DMS53 (cell line): ENCODE measurements at places on chromosomes 11 and 22.

- DNase-seq: no peak
These were observed 23.8 kb downstream of the SLC6A5 start for GRCh38 chr11:20623252-20623651.

DNA sequence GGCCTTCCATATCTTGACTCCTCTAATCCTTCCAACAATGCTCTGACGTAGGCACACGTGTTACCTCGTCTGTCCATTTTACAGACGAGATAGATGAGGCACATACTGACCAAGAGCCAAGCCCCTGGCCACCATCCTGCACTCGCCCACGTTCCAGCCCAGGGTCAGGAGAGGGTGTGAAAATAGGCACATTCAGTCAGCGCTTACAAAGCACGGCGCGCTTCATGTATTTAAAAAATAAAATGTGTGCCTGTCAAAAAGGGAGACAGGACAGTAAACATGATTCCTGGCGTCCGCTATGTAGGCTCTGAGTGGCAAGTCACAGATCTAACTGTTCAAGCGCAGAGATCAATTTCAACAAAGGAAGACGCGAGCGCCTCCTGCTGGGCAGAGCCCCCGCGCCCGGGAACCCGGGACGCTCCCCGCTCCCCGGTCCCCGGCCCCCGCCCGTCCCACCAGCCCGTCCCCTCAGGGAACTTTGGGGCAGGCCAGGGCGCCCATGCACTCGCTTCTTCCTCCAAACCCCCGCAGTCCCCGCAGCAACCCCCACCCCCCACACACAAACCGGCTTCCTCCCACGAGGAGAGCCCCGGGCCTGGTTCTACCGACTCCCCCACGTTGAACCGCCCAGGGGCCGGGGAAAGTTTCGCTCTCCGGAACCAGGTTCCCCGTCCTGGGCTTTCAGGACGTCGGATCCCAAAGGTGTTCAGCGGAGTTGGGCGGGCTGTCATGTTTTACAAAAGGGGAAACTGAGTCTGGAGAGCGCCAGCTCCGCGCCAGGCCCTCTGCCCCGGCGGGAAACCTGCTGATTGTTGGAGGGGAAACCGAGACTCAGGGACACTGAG, 10.4 kb upstream of the C1QTNF6 start:
- DNase-seq: peak; percentile 48

DNA sequence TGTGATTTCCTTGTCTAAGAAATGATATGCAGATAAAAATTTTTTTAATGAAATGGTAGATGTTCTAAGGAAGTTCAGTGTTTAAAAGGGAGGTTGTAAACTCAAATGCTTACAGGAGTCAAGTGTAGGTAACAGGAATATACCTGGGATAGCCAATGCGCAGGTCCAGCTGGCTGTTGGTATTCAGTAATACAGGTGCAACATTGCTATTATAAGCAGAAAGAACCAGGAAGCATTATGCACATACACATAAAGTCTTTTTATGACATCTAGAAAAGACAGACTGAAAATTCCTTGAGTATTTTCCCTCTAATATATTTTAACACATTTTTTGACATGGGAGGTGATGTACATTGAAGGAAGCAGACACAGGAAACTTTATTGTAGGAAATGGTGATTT, 43.6 kb upstream of the B3GNT6 start:
- no peak for DNase-seq

GRCh38 chr11:109264128-109264527, 157.9 kb upstream of the C11orf87 start:
- peak; percentile 45 for DNase-seq

DNA sequence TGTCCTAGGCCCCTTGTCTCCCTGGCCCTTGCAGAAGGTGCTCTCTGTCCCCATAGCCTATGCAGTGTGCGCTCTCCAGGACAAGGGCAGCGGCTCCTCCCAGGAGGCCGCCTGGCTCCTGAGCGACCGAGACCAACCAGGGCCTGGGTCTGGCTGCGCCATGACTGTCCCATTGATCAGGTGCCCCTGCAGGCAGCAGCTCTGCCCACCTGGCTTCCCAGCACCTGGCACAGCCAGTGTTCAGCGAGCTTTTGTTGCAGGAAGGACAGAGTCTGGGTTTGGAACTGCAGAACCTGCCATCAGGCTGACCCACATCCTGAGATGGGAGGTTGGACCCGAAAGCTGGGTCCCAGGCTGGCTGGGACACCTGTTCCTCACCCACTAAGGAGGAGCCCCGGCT, 1001.1 kb downstream of the BRD1 start:
- no peak for DNase-seq
